ENCODE measurements at places on chromosomes 2 and 18.

DNA sequence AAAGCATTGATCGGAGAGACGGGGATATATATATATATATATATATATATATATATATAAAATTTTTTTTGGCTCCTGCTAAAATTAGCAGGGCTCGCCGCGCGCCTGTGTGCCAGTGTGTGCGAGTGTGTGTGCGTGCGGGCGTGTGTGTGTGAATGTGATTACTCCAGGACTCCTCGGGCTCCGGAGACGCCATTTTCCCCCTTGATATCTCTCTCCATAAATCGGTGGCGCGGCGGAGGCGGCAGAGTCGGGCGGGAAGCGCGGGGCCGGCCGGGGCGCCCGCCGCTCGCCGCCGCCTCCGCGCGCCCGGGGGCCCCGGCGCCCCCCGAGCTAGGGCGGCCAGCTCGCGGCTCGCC lies 795 bp upstream of the SETBP1 start:
- peak; percentile 22 for DNase-seq

- DNase-seq, result no peak
Measured at GRCh38 chr18:79241755-79242154, 154.0 kb upstream of the NFATC1 start.

DNA sequence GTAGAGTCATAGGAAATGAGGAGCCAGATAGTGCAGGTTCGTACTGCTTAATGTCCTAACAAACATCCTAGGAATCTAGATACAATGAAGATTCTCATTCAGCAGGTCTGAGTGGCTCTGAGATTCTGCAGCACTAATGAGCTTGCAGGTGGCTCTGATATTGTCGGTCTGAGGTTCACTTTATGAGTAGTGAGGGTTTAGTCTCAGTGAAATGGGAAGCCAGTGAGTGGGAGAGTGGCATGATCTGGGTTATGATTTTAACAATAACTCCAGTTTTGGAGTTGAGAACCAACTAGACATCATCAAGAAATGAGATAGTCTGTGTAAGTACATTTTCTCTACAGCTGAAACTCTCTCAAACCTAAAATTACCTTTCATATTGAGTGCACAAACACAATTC lies 166.8 kb upstream of the SP5 start:
- no peak for DNase-seq

DNA sequence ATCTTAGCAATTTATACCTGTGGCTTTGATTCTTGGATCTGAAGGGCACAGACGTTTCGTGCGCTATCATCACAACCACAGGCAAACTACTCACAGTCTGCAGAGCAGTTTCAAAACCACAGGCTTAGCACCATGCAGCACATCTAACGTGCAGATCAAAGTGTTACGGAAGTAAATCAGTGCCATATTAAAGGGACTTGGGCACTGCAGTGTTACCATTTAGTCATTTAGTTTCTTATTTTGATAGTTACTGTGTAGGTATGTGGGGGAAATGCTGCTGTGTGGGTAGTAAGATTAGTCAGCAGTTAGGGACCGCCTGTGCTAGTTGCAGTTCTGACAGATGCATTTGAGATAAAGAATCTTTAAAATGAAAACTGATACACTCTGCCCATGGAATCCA lies 384.0 kb downstream of the NBAS start:
- peak; percentile 72 for DNase-seq

- no peak for DNase-seq
Measured at GRCh38 chr18:71322201-71322600, 1033.4 kb downstream of the SOCS6 start.

GRCh38 chr2:197308996-197309690 lies 1.4 kb downstream of the ANKRD44 start:
- no peak for DNase-seq

DNA sequence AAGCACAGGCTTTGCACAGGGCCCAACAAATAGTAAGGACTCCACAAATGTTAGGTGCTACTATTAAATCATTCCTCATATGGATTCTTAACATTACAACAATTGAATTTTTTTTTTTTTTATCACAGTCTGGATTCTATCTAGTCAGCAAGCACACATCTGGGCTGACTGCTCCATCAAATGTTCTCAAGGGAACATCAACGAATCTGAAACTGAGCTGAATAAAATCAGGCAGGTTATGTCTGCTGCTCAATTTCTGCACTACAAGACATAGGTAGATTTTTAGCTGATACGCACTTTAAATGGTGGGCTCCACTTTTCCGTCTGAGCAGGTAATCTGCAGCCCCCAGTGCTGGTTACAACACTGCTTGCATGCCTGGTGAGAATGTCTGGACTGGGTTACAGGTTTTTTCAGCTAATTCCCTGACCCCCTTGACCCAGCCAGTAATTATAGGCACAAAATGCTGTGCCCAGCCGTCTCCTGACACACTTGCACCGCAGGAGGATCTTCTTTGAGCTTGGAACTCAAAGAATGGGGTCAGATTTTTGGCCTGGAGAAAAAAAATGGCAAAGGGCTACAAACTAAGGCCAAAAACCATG lies 44.6 kb downstream of the ADD2 start:
- no peak for DNase-seq

DNA sequence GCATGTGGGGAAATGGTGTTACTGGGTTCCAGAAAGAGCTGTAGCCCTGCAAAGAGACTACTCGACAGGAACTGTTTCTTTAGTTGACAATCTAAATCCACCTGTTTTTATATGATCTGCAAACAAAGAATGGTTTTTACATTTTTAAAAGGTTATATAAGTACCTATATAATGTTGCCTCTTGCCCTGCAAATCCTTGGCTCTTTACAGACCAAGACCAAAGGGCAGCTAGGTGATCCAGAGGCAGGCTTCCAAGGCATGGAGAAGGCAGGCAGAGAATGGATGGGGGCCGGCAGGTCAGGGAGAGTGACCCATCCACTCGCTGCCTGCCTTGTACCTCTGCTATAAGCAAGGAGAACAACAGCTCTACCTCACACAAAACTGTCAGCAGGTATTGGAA lies 173.6 kb downstream of the ANTXR1 start:
- no peak for DNase-seq

Data from activated naive CD4-positive, alpha-beta T cell treated with anti-CD3 and anti-CD28 coated beads, Interleukin-2, amount 50 U/mL, for 16 hours (primary cell).